Cerebellum (tissue), 4 donors: ENCODE measurements at places on chromosomes 7 and 10. TPM values are rescaled to one million over a fixed set of nuclear protein-coding genes. Genes with fewer than 3 reads are reported as not detected.

Gene OR2A1
- total RNA-seq, result not detected

Gene ITGA8
- total RNA-seq, result 19.8 TPM

Gene PGAM2
- total RNA-seq, result 13.0 TPM

Gene NEBL
- total RNA-seq, result 38.9 TPM

Gene ANXA8L1
- not detected for total RNA-seq

Gene LRRC72
- total RNA-seq, result not detected

Gene MKLN1
- 72.7 TPM for total RNA-seq

Gene UCN3
- 0.27 TPM for total RNA-seq

Gene SUMF2
- total RNA-seq, result 49.9 TPM

Gene SLC18A2
- total RNA-seq, result 6.5 TPM

Gene RASSF4
- 26.5 TPM for total RNA-seq

Gene CREB3L2
- 6.6 TPM for total RNA-seq

Gene ADAM12
- 16.7 TPM for total RNA-seq

Gene CCDC172
- not detected for total RNA-seq

Gene POU6F2
- 1.00 TPM for total RNA-seq

Gene FXYD4
- total RNA-seq, result not detected
